Panc1 (cell line): ENCODE measurements at places on chromosomes 2 and 18. TPM values are rescaled to one million over a fixed set of nuclear protein-coding genes. Genes with fewer than 3 reads are reported as not detected.

- H3K36me3 ChIP-seq: no peaks in the 10 kb centered on the region
- no peaks in the 10 kb centered on the region for H3K27me3 ChIP-seq
- H3K4me1 ChIP-seq: no peaks in the 10 kb centered on the region
- no peak overlapping the region for H3K27ac ChIP-seq
- DNase-seq: no peak
Observed at GRCh38 chr18:37483221-37483971, 82.2 kb downstream of the CELF4 start.

DNA sequence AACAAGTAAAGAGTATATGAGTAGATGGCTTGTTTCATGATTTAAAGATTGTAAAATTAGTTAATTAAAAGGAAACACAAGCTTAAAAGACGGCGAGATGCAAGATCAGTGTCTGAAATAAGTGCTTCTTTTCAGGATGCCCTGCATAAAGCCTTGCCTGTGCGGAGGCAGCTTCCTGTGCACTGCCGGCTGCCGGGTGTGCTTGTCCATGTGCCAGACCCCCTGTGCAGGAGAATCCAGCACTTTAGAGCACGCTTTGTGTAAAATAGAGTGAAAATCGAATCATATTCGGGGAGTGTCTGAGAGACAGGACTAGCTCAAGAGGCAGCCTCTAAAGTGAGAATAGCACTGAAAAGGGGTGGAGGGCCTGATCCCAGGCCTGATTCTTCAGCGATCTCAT lies 154.7 kb downstream of the CHST9 start:
- H3K27me3 ChIP-seq: no peaks in the 10 kb centered on the region; the same call in 1 of the 2 replicates
- H3K4me1 ChIP-seq: no peaks in the 10 kb centered on the region
- no peak for DNase-seq
- no peak overlapping the region for H3K4me3 ChIP-seq

DNA sequence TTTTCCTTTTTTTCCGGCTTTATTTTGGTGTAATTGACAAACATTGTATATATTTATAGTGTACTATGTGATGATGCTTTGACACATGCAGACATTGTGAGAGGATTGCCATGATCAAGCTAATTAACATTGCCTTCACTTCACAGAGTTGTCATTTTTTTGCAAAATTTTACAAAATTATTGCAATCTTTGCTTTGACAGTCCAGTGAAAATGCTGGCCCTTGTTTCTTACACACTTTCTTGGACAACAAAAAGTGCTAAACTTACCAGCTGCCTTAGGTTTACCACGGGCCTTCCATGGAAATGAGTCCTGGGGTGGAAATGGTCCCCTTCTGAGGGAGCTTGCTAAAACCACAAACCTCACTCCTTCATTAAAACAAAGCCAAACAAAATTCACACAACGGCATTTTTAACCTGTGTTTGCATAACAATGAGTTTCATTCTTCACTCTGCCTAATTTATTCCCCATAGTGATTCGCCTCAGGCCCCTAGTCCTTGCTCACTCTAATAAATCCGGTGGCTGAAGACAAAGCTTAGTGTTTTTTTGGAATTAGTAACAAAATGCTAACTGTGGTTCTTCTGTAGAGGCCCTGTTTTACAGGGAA lies 32.2 kb downstream of the LINC00305 start:
- DNase-seq: no peak
- no peaks in the 10 kb centered on the region for H3K36me3 ChIP-seq
- H3K4me1 ChIP-seq: no peaks in the 10 kb centered on the region
- no peaks in the 10 kb centered on the region for H3K27me3 ChIP-seq
- H3K4me3 ChIP-seq: no peak overlapping the region

DNA sequence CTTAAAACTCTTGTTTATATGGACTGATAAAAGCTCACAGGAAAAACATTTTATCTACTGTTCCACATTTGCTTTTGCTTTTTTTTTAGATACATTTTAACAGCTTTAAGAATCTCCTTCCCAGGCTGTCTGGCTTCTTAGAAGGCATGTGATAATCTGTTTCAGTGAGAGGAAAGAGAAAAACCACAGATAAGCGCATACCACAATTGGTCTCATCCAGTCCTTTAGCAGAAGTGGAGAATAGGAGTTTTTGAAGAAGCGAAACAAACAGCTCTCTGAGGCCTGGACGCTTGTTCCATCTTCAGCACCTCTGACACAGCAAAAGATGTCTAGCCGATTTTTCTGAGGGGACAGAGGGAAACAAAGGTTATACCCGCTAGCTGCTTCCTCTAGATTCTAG lies 37.6 kb downstream of the RMC1 start:
- H3K27me3 ChIP-seq: no peaks in the 10 kb centered on the region
- H3K36me3 ChIP-seq: peaks cover 38% of the 10 kb centered on the region
- no peak overlapping the region for H3K4me3 ChIP-seq

- no peak for DNase-seq
- peak within 1 kb of the TSS; percentile 100 for H3K27ac ChIP-seq
- no peaks in the 10 kb centered on the region for H3K36me3 ChIP-seq
- H3K27me3 ChIP-seq: no peaks in the 10 kb centered on the region
- H3K4me1 ChIP-seq: peaks cover 24% of the 10 kb centered on the region; the same call in 1 of the 2 replicates
Observed at GRCh38 chr2:159616286-159616701, at the start of gene BAZ2B. TSS of gene BAZ2B (minus strand) at chr2:159616548. CDS start at chr2:159478719, 137,829 bp downstream.

DNA sequence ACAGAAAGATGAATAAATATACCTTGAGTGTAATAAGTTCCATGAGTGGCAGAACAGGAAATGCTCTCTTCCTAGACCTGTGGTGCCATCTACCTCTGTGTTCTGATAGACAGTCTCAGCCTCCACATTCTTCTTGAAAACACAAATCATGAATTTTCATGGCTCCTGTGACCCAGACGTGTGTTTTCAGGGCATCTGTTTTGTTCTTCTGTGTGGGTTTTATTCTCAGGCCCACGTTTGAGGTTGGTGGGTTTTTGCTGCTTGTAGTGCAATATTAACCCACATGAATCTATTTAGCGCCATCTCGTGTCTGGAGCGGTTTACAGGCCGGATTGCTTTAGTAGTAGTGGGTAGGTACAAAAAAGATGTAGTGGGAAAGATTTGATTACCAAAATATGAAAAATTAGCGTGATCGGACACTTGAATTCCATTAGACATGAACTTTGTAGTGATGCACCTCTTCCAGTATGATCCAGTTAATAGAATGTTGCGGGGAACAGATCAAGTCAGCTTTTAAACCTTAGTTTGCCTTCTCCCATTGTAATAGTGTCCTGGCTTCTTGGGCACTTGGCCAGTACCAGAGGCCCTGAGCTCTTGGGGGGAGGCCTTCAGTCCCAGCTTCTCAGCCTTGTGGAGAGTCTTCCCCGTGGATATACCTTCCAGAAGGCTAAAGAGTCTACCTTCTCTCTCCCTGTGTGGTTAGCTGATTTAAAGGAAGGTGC lies 256.5 kb downstream of the TPGS2 start:
- peaks cover 8% of the 10 kb centered on the region; the same call in 1 of the 2 replicates for H3K4me1 ChIP-seq
- DNase-seq: peak; percentile 46
- H3K27ac ChIP-seq: peak overlapping the region; percentile 9; the same call in 1 of the 2 replicates

Gene SP5
- 0.64 TPM for total RNA-seq

DNA sequence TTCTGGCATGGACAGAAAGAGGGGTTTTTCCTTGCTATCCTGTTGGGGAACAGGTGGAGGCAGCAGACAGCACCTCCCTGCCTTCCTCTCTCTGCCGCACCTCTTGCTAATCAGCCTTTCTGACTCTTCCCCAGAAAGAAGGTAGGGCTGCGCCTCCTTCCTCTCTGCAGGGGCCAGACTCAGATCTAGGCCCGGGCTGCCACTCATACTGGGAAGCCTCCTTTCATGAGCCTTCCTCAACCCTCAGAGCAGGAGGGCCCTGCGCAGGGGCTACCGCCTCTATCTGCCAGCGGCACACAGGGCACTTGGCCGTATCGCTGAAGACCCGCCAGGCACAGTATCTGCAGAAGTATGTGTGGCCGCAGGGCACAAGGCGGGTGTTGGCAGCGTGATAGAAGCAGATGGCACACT lies 7.1 kb downstream of the NEURL3 start:
- H3K27ac ChIP-seq: no peak overlapping the region
- no peaks in the 10 kb centered on the region for H3K36me3 ChIP-seq
- H3K4me1 ChIP-seq: peaks cover 18% of the 10 kb centered on the region
- H3K4me3 ChIP-seq: no peak overlapping the region
- no peak for DNase-seq

- no peak for DNase-seq
- H3K36me3 ChIP-seq: no peaks in the 10 kb centered on the region
- no peak overlapping the region for H3K27ac ChIP-seq
- no peaks in the 10 kb centered on the region for H3K4me1 ChIP-seq
- H3K4me3 ChIP-seq: no peak overlapping the region
Observed at GRCh38 chr2:240300261-240300821, 135.1 kb upstream of the GPC1 start.

Gene CERS6
- total RNA-seq: 30.3 TPM

Gene CROCC2
- 0.23 TPM for total RNA-seq

DNA sequence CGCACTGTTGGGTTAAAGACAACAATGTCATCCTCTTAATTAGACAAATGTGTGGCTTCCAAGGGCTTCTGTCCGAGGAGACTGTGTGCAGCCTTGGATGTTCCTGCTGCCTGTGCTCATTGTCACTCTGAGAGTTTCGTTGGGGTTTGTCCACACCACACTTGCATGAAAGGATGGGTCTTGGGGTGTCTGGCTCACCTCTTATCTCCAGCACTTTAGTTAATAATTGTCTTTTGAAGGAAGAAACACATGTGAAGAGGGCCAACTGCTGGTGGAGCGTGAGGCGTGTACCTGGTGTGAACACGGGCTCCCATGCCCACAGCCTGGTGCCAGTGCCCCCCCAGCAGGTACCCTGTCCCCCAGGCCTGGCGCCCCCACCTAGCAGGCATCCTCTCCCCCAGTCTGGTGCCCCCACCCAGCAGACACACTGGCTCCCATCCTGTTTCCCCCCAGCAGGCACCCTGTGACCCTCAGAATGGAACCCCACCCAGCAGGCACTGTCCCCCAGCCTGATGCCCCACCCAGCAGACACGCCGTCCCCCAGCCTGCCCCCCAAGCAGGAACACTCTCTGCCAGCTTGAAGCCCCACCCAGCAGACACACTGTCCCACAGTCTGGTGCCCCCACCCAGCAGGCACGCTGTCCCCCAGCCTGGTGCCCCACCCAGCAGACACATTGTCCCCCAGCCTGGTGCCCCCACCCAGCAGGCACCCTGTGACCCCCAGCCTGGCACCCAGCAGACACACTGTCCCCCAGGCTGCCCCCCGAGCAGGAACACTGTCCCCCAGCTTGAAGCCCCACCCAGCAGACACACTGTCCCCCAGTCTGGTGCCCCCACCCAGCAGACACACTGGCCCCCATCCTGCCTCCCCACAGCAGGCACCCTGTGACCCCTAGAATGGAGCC lies 96.3 kb upstream of the TMEM18 start:
- H3K27me3 ChIP-seq: no peaks in the 10 kb centered on the region
- H3K27ac ChIP-seq: no peak overlapping the region
- no peaks in the 10 kb centered on the region for H3K4me1 ChIP-seq
- no peaks in the 10 kb centered on the region for H3K36me3 ChIP-seq

GRCh38 chr18:25097569-25098056 lies 254.4 kb downstream of the ZNF521 start:
- no peak overlapping the region for H3K4me3 ChIP-seq
- DNase-seq: no peak
- no peaks in the 10 kb centered on the region for H3K4me1 ChIP-seq
- H3K27ac ChIP-seq: no peak overlapping the region
- H3K36me3 ChIP-seq: no peaks in the 10 kb centered on the region

DNA sequence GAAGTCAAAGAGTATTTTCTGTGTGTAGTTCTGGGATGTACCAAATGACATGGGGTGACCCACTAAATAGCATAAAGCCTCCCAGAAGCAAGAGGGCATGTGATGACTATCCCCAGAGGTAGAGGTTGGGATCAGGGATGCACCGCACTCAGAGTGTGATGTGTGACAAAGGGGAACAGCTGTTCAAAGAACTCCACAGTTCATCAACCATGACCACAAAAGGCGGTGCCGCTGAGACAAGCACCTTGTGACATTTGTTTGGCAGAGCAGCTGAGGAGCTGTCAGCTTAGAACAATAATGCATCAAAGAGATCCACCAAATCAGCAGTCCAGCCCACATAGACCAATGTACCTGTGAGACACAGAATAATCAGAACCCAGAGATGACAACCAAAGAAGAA lies 81.3 kb downstream of the VWC2L start:
- no peak for DNase-seq
- no peak overlapping the region for H3K4me3 ChIP-seq
- H3K27ac ChIP-seq: no peak overlapping the region
- H3K36me3 ChIP-seq: no peaks in the 10 kb centered on the region
- no peaks in the 10 kb centered on the region for H3K4me1 ChIP-seq

GRCh38 chr2:238494573-238494961 lies 67.8 kb downstream of the ASB1 start:
- no peak for DNase-seq
- H3K4me1 ChIP-seq: no peaks in the 10 kb centered on the region
- H3K27ac ChIP-seq: no peak overlapping the region
- H3K36me3 ChIP-seq: no peaks in the 10 kb centered on the region
- H3K27me3 ChIP-seq: no peaks in the 10 kb centered on the region
- H3K4me3 ChIP-seq: no peak overlapping the region

GRCh38 chr2:195534971-195535370 lies 122.1 kb upstream of the SLC39A10 start:
- H3K27me3 ChIP-seq: no peaks in the 10 kb centered on the region
- peak overlapping the region; percentile 17; the same call in 1 of the 2 replicates for H3K27ac ChIP-seq
- H3K4me3 ChIP-seq: no peak overlapping the region
- peaks cover 28% of the 10 kb centered on the region for H3K4me1 ChIP-seq
- H3K36me3 ChIP-seq: no peaks in the 10 kb centered on the region
- no peak for DNase-seq

Gene IL1RL1
- total RNA-seq: 0.15 TPM

DNA sequence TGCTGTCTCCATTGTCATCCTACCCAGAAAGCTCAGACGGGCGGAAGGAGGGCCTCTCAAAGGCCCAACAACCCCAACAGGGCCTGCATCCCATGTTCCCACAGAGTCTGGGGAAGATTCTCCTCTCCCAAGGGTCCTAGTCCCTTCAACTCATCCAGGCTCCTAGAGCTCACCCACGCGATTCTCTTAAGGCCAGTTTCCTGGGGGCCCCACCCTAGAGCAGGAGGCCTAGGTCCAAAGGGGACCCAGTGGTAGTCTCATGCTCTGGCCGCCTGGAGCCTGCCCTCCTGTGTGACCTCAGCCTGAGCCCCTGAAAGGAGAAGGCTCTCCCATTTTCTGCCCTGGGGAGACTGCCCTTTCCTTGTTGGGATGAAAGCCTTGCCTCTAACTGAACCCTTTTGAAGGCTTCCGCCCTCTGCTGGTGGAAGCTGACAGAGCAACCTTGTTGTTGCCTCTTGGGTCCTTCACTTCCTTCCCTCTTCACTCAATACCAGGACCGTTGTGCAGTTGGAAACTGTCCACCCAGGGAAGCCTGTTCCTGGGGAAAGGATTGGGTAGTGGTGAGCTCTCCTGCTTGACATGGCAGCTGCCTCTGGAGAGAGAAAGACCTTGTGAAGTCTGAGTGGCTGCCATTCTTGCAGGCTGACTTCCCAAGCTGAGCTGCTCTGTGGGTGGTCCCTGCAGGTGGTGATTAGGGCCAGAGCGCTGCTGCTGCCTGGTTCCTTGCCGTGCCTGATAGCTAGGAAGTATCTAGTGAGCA lies 86.0 kb upstream of the ALPP start:
- H3K36me3 ChIP-seq: no peaks in the 10 kb centered on the region
- no peaks in the 10 kb centered on the region; the same call in 1 of the 2 replicates for H3K4me1 ChIP-seq
- no peak overlapping the region for H3K27ac ChIP-seq
- no peaks in the 10 kb centered on the region for H3K27me3 ChIP-seq

- no peak overlapping the region for H3K27ac ChIP-seq
- H3K36me3 ChIP-seq: no peaks in the 10 kb centered on the region
- no peaks in the 10 kb centered on the region; the same call in 1 of the 2 replicates for H3K27me3 ChIP-seq
- no peak for DNase-seq
- no peaks in the 10 kb centered on the region for H3K4me1 ChIP-seq
- no peak overlapping the region for H3K4me3 ChIP-seq
Observed at GRCh38 chr2:197869041-197869440, 64.6 kb downstream of the PLCL1 start.

Gene MAL
- total RNA-seq: 1.3 TPM
